HT-29 (cell line): ENCODE measurements at places on chromosomes 7 and 10. TPM values are rescaled to one million over a fixed set of nuclear protein-coding genes. Genes with fewer than 3 reads are reported as not detected.

Gene ATOH7
- 0.29 TPM in 1 of 2 replicates, not detected in the other for total RNA-seq

Gene SH2D4B
- total RNA-seq, result not detected in 2 replicates

Gene FAM25G
- total RNA-seq, result not detected in 2 replicates

Gene ANKRD7
- not detected in 2 replicates for total RNA-seq

Gene OSBPL3
- total RNA-seq, result 8.3 and 13.7 TPM in 2 replicates

Gene ZPBP
- not detected in 2 replicates for total RNA-seq

Gene PAPOLB
- total RNA-seq, result not detected in 2 replicates

Gene TACR2
- total RNA-seq, result 1.9 and 2.2 TPM in 2 replicates

Gene GRM3
- total RNA-seq, result not detected in 2 replicates

Gene NRG3
- not detected in 2 replicates for total RNA-seq

Gene WEE2
- 0.03 TPM in 1 of 2 replicates, not detected in the other for total RNA-seq

Gene CRYGN
- total RNA-seq, result 1.4 TPM in 1 of 2 replicates, not detected in the other

Gene CDK1
- total RNA-seq, result 36.2 and 46.5 TPM in 2 replicates

Gene KDM7A
- total RNA-seq, result 1.2 and 1.7 TPM in 2 replicates

Gene MINPP1
- 20.2 and 22.5 TPM in 2 replicates for total RNA-seq

Gene COBL
- total RNA-seq, result 7.6 and 8.6 TPM in 2 replicates

Gene ESYT2
- total RNA-seq, result 75.4 and 76.4 TPM in 2 replicates

Gene HACD1
- 28.9 and 35.8 TPM in 2 replicates for total RNA-seq

Gene ADAMTS14
- 0.03 and 0.15 TPM in 2 replicates for total RNA-seq

Gene NDUFA5
- 16.3 and 19.2 TPM in 2 replicates for total RNA-seq

Gene IGF2BP3
- 30.0 and 44.0 TPM in 2 replicates for total RNA-seq

Gene PON1
- 0.78 and 1.2 TPM in 2 replicates for total RNA-seq

Gene UNCX
- not detected in 2 replicates for total RNA-seq

Gene NEUROG3
- 0.99 and 1.5 TPM in 2 replicates for total RNA-seq

Gene TCF7L2
- 13.8 and 16.5 TPM in 2 replicates for total RNA-seq

Gene ASB10
- not detected in 2 replicates for total RNA-seq

Gene CPA4
- total RNA-seq, result not detected in 2 replicates

Gene BAMBI
- 0.68 and 1.4 TPM in 2 replicates for total RNA-seq

Gene C7orf25
- 3.4 and 4.2 TPM in 2 replicates for total RNA-seq
